ENCODE measurements at places on chromosomes 7 and 10. TPM values are rescaled to one million over a fixed set of nuclear protein-coding genes. Genes with fewer than 3 reads are reported as not detected.

- no peak for DNase-seq
These were observed 196.0 kb downstream of the MAD1L1 start for GRCh38 chr7:2036786-2037185.

DNA sequence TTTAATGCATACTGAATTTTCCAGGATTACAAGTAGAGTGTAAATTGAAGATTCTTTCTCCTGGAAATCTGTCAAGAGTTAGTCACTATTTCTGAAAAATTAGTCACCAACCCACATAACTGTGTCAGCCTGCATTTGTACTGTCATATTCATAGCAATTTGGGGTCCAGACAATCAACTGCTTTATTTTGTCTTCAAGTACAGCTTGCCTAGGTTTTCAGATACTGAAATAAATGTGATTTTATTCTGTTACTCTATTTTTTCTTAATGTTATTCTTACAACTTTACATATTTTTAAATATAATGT lies 55.1 kb downstream of the CUBN start:
- DNase-seq, result no peak

- peak; percentile 52 for DNase-seq
These were observed 1.7 kb downstream of the DPY19L1 start for GRCh38 chr7:35035511-35035961.

DNA sequence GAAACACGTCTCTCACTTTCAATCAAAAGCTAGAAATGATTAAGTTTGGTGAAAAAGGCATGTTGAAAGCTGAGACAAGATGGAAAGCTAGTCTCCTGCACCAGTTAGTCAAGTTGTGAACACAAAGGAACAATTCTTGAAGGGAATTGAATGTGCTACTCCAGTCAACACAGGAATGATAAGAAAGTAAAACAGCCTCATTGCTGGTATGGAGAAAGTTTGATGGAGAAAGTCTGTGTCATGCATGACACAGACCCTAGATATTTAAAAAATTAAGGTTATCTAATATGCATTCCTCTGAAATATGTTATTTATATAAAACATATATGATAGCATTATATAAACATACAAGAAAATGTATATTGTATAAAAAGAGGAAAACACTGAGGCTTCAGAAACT lies 699.4 kb upstream of the FZD8 start:
- DNase-seq, result no peak

Gene FKBP6
- total RNA-seq, result not detected

GRCh38 chr10:97503406-97503805 lies 4.7 kb downstream of the UBTD1 start:
- DNase-seq, result no peak

Gene WEE2
- total RNA-seq, result not detected

DNA sequence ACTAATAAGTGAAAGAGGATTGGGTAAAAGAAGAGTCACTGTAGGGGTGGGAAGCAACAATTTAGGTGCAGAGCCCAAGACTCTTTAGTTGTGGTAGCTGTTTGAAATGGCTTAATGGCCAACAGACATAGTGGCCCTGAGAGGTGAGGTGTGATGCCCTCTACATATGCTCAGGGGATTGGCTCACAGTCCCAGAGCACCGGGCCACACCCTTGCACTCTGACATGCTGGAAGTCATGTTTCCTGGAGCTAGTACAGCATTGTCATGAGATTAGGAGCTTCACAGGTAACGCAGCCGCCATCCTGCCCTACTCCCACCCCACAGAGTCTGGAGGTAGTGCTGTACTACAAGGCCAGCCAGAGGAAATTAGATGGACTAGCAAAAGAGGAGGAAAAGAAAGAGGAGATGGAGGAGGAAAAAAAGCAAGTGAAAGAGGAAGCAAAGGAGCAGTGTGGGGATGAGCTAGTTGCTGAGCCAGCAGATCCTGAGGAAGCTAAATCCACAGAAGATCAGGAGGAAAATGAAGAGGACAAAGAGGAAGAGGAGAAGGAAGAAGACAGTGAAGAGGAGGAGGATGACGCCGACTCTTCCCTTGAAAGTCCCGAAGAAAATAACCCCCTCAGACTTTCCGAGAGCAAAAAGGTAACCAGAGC lies 14.8 kb upstream of the FLNC start:
- no peak for DNase-seq

- no peak for DNase-seq
These were observed 186.2 kb upstream of the PRKCQ start for GRCh38 chr10:6766131-6766801.

GRCh38 chr7:136055266-136055665 lies 78.1 kb upstream of the MTPN start:
- no peak for DNase-seq

GRCh38 chr7:24508316-24508715 lies 64.9 kb upstream of the PALS2 start:
- no peak for DNase-seq

- DNase-seq, result no peak
These were observed 8.3 kb downstream of the VSTM2A start for GRCh38 chr7:54550471-54550870.

- no peak for DNase-seq
These were observed 24.7 kb upstream of the FEZF1 start for GRCh38 chr7:122329145-122329802.

DNA sequence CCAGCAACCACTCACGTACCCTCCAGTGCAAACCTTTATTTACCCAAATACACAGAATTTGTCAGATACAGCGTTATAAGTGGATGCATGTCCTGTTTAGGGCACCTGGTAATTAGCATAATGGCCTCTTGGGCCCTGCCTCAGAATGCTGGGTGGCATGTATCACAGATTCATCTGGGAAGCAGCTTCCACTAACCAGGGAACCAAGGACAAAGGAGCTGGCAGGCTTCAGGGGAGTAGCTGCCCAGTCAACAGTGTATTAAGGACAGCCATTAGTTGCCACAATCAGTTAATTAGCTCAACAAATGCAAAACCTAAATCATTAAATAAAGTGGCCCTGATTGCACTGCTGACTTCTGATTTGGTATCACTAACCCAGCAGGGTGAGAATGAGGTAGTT lies 105.7 kb downstream of the RAPGEF5 start:
- no peak for DNase-seq

- no peak for DNase-seq
These were observed 44.5 kb upstream of the CAV2 start for GRCh38 chr7:116455009-116455408.

Gene TWIST1
- 4.1 TPM for total RNA-seq

DNA sequence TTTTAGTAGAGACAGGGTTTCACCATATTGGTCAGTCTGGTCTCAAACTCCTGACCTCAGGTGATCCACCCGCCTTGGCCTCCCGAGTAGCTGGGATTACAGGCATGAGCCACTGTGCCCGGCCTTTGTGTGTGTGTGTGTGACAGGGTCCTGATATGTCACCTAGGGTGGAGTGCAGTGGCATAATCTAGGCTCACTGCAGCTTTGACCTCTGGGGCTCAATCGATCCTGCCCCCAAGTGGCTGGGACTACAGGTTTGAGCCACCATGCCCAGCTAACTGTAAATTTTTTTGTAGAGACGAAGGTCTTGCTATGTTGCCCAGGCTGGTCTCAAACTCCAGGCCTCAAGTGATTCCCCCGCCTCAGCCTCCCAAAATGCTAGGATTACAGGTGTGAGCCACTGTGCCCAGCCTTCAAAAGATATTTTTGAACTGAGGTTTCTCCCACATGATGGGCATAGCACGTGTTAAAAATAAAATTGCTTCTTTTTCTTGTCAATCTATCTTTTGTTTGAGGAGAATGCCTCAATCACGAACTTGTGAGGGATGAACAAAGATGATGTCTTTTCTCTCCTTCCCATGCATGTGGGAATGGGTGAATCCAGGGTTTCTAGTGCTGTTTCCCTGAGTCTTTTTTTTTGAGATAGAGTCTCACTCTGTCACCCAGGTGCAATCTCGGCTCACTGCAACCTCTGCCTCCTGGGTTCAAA lies 30.8 kb upstream of the PSAP start:
- DNase-seq, result no peak

DNA sequence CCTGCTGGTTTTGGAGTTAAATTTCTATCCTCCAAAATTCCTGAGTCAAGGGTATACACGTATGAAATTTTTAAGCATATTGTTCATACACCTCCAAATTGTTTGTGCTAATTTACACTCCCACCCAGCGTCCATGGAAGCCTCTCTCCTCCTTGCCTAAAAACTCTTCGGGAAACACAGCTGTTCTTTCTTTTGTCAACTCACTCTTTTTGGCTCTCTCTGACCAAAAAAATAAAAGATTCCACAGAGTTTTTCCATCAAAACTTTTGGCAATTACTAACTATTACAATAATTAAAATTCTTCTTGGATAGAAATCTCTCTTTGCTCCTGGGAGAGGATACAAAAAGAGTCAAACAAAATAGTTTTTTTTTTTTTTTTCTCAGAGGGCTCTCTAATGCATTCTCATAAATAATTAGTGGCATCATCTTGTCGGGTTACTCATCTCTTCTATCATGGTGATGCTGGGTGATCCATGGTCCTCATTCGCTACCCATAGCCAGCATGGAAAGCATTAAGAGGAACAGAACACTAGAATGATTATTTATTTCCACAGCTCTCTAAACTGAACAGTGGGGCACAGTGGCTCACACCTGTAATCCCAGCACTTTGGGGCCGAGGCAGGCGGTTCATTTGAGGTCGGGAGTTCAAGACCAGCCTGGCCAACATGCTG lies 310.7 kb downstream of the SFMBT2 start:
- DNase-seq, result no peak

- DNase-seq, result no peak
These were observed 251.9 kb upstream of the PTER start for GRCh38 chr10:16184906-16185305.

DNA sequence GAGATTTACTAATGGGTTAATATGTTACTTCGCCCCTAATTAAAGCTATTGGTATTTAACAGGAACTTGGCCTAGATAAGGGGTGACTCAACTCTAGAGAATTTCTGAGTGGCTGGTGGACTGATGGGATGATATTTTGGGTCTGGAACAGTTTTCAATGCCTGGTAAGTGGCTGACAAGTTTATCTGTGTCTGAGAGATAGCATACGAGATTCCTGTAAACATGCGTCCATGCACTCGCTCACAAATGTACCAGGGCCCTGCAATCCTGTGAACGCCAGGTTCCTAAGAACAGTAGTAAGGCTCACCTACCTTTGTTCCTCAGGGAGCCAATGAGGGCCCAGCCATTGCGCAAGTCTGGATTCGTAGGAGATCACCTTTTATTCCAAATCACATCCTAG lies 683.8 kb upstream of the ANKRD30A start:
- no peak for DNase-seq

- no peak for DNase-seq
These were observed 42.0 kb downstream of the CDK6 start for GRCh38 chr7:92794391-92794790.

- DNase-seq, result no peak
These were observed 6.3 kb downstream of the FAS start for GRCh38 chr10:88996927-88997326.

DNA sequence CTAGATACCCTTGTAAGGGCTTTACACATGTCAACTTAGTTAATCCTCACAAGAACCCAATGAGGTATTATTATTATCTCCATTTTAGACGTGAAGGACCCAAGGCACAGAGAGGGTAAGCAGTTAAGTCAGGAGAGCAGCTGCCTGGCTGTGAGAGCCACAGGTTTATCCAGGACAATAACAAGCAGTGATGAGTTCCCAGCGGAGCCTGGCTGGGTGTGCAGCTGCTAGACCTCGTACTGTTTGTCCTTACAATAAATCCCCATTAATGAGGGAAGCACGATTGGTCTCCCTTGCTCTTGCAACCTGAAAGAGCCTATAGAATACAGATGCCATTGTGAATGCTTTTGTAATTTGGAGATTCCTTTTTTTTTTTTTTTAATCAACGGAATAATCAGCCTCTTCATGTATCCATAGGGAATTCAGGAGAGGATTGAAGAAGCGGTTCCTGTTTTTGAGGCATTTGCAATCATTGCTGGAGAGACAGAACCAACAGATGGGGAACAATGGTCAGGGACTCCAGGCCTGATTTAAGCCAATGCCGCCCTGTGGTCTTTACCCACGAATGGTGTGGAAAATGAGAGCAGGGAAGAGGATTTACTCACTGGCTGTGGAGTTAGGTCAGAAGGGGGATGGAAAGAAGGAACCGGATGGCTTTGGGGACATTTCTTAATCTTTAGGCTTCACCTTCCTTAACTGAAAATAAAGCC lies 12.3 kb upstream of the ASB4 start:
- DNase-seq, result no peak

GRCh38 chr10:120272350-120272749 lies 184.7 kb upstream of the PLPP4 start:
- DNase-seq, result no peak

DNA sequence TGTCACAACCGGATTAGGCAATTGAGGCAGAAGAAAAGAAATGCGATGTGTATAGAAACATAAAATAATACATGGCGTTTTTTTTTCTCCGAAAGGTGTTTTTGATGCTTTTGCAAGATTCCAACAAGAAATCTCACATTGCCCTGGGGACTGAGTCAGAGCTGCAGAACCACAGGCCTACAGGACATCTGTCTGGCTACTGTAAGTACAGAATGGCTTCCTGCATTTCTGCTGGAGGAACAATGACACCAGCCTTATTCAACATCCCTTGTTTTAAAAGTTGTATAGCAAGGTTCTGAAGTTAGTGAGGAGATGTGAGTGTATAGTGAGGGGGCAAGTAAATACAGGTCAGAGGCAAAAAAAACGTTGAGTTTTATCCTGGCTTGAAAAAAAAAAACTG lies 256.4 kb downstream of the ABCA13 start:
- DNase-seq, result no peak

DNA sequence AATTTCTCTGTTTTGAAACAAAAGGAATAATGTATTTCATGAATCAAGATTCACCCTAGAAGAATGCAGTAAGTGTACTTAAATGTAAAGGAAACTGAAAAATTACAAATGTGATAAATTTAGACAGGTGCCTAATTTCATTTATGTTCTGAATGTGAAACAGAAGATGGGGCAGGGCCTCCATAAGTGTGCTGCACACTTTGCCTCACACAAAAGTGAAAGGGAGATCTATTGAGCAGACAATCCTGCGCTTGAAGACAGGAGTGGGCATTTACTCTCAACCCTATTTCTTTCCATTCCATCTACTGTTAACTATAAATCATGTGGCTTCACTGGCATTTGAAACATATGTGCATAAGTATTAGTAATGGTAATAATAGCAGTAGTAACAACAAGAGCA lies 36.2 kb downstream of the GNG11 start:
- DNase-seq, result no peak

Gene PIP
- not detected for total RNA-seq

Gene PPP1R3C
- 0.07 TPM for total RNA-seq

DNA sequence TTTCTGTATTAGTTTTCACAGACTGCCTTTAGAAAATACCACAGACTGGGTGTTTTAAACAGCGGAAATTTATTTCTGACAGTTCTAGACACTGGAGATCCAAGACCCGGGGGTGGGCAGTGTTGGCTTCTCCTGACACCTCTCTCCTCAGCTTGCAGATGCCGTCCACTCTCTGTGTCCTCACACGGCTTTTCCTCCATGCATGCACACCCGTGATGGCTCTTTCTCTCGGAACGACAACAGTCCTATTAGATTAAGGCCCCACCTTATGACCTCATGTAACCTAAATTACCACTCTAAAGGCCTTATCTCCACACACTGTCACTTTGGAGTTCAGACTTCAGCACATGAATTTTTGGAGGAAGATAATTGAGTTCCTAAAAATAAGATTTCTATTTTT lies 142.9 kb upstream of the VWC2 start:
- no peak for DNase-seq

Data from activated CD4-positive, alpha-beta memory T cell treated with anti-CD3 and anti-CD28 coated beads for 36 hours (primary cell).